NCI-H1092 (cell line): ENCODE measurements at places on chromosomes 1 and 21.
A peak's percentile ranks its signal among the peaks of the same experiment; 100 is the strongest.

DNA sequence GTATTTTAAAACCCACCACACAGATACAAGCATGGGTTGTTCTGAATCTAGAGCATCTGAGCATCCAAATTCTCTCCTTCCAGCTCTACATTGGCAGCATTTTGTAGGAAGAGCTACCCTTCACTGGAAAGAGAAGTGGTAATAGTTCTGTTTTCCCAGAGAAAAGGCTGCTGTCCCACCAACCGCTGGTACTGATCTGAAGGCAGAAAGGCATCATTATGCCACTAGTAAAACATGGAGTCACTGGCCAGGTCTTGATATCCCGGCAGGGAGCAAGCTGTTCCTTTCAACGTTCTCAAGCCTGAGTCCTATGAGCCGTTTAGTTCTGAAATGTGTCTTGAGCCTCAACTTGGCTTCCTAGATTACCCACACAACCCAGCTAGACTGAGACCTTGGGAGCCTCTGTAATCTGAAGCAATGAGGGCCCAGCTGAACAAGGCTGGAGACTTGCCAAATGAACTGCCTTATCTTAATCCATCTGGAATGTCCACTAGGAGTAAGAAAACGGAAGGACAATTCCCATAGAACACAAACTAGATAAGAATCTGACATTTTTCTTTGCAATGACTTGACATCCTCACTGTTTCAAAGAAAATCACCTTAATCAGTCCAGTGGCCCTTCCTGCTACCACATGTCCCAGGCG is 116.8 kb downstream of the KCNH1 start:
- no peak for DNase-seq

DNA sequence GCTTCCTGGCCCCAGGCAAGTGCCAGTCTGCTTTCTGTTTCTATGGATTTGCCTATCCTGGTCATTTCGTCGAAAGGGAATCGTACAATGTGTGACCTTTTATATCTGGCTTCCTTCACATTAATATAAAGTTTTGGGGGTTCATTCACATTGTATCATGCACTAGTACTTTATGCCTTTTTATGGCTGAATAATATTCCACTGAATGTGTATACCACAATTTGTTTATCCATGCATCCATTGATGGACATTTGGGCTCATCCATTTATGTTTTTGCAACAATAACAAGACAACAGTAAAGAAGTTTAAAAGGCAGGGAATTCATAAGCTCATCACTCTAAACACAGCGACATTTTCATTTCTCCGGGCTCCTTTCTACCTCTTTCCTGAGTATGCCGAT is 50.6 kb downstream of the SPSB1 start:
- no peak for DNase-seq

- no peak for DNase-seq
These were observed 82.4 kb downstream of the CAMK2N1 start for GRCh38 chr1:20403423-20404145.

DNA sequence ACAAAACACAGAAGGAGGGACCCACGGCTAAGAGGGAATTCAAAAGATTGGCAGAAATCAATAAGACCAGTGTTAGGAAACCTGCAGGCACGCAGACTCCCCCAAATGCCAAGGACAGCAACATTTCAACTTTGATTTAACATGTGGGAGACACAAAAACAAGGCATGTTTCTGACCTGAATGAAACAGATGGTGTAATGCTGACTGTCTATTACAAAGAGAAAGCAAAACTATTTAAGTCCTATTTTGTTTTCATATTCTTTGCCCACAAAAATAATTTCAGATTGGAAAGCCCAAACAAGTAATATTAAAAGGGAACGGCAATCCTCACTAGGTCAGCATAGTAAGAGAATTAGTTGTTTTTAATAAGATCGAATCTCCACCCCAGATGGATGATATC is 107.9 kb downstream of the S1PR1 start:
- DNase-seq: no peak

- DNase-seq: no peak
These were observed 50.9 kb downstream of the DHX9 start for GRCh38 chr1:182889997-182890396.

GRCh38 chr1:153493343-153493960 is 33.0 kb upstream of the S100A7 start:
- DNase-seq: no peak

- DNase-seq: no peak
These were observed 1355.8 kb upstream of the PRMT6 start for GRCh38 chr1:105700723-105701122.

DNA sequence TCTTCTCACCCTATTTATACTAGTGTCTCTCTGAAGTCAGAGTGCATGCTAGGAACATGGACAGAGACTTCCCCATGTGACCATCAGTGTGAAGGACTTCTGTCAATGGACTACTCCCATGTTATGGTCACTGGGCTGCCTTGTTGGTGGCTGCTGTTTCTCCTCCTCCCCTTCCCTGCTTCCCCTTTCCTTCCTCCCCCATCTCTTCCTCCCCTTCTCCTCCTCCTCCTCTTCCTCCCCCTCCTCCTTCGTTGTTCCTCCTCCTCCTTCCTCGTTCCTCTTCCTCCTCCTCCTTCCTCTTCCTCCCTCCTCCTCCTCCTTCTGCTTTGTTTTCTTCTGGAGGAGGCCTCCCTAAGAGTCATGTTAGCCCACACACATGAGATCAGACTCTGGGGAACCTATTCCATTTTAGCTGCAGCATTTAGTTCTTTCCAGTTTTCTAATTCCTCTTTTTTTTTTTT is 35.8 kb downstream of the IER5 start:
- DNase-seq: no peak

- DNase-seq: no peak
These were observed 32.7 kb downstream of the TM2D1 start for GRCh38 chr1:61692155-61692800.

DNA sequence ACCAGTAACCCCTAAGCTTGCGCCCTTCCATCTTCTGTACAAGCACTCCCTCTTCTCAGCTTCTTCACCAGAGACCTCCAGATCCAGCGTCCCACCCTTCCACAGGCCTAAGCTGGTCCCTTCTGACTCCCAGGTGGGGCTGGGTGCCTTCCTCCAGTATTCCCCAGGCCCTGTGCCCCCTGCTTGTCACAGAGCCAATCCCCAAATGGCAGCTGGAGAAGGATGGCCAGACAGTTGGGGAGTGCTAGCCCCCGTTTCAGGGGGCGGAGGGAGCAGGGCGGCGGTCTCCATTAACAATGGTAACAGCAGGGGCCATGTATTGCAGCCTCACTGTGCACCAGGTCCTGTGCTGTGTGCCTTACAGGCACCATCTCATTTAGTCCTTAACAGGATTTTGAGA is 85.7 kb downstream of the KCNN3 start:
- no peak for DNase-seq

DNA sequence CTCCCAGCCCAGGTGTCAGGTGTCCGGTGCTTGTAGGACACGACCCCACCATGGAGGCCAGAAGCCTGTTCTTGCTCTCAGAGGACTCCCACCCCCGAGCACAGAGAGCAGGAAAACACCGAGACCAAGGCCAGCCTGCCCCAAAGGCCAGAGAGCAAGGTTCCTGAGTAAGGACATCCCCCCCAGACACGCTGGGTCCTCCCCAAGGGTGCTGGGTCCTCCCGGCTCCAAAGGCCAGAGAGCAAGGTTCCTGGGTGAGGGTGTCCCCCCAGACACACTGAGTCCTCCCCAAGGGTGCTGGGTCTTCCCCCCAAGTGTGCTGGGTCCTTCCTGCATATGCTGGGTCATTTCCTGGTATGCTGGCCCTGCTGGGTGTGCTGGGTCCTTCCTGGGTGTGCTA is 40.0 kb downstream of the MEGF6 start:
- no peak for DNase-seq

DNA sequence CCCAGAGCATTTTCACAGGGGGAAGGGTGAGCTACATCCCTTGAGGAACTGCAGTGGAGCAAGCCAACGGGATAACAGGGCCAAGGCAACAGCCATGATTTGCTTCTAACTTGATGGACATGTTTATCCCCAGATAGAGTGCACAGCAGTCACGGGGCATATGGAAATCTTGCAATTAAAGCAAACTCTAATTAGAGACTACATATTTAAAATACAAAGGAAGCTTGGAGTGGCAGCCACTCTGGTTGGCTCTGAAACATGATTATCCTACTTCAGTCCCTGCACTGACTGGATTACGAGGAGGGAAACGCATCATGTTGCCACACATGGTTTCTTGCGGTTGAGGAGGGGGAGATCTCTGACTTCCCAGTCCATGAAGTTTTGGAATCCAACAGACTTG is 60.8 kb downstream of the BEND5 start:
- no peak for DNase-seq

- DNase-seq: peak; percentile 69
These were observed 120.4 kb upstream of the GREM2 start for GRCh38 chr1:240732390-240732789.

- DNase-seq: no peak
These were observed 33.9 kb downstream of the FAAP20 start for GRCh38 chr1:2160451-2161300.

GRCh38 chr1:28045777-28046176 is 42.6 kb downstream of the EYA3 start:
- DNase-seq: no peak

DNA sequence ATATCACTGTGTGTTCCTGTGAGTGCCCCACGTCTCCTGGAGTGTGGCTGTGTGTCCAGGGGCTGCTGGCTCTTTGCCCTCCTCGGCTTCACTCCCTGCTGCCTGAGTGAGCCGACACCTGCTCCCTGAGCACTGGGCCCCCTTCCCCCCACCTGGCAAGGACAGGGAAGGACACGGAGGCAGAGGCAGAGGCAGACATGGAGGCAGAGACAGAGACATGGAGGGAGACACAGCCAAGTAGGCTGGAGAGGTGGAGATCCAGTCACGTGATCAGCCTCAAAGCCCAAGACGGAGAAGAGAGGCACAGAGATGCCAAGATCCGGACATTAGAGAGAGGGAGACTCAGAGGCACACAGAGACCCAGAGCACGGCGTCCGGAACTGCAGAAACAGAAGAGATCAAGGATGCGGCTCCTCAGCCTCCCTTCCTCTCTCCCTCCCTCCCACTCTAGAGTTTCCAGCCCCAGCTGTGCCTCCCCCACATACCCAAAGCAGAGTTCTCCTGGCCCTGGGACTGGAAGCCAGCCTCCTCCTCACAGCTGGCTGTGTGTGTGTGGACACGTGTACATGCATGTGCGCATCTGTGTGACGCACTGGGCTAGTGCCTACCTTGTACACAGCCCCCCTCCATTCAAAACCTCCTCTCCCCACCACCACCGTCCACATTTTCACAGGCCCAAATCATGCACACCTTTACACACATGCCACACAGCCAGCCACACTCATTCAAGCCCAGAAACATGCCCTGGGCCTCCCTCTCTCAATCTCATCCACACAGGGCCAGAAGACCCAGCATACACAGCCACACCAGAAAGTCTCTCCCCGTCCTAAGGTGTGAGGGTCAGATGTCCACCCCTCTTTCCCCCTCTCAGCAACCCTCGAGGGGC is 39.1 kb upstream of the WASF2 start:
- peak; percentile 71 for DNase-seq

DNA sequence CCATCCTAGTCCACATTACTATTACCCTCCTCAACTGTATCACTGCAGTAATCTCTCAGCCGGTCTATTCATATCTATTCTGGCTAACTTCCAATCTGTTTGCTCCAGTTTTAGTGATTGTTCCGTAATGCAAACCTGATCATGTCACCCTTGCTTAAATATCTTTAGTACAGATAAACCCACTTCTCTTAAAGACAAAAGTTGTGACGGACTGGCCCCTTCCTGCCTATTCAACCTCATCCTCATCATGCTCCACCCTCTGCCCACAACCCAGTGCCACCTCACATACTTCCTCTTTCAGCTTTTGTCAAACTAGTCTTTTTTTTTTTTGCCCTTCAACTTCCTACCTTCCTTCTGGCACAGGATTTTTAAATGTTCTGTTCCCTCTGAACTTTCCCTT is 2.8 kb upstream of the C1orf162 start:
- no peak for DNase-seq

DNA sequence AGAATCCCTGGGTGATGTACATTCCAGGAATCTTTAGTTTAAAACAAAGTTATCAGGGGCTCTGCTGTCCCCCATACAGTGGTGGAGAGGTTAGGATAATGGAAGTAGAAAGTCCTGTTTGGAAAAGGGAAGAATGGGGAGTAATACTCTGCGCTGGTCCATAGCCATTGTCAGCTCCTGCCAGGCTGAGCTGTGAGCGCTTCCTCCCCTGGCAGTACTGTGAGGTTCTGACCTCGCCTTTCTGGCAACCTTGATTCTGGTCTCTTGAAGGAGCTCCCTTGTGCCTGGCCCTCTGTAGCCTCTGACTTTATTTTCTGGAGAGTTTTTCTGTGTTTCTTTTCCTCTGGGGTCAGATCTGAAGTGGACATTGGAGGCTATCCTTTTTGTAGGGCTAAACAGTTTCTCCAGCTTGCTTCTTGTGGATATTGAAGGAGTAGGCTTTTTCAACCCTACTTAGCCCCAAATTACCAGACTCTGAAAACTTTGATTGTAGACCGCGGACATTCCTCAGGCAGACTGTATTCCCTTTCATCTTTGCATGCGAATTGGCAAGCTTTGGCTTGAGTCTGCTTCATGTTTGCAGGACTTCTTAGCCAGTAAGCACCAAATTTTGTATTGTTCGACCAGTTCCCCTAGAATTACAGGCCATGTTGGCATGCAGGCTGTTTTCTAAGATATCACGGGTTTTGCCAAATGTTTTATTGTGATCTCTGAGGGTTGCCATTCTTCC is 13.8 kb downstream of the UBE4B start:
- no peak for DNase-seq

GRCh38 chr1:91732291-91733107 is 153.5 kb downstream of the TGFBR3 start:
- DNase-seq: no peak

DNA sequence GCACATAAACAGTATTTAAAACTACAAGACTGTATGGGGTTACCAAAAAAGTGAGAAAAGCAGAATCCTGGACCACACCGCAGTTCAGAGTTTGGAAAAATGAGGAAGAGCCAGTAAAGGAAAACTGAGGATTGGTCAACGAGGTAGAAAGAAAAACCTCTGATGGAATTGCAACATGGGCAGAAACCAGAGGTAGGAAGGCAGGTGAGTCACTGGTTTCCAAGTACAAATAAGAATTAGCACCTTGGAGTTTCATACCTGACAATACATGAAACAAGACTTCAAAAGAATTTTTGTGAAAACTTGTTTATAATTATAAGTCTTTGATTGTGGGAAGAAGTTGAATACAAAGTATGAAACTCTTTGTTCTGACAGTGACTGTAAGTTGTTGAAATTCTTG is 533.7 kb upstream of the DAB1 start:
- no peak for DNase-seq

GRCh38 chr1:5151511-5151910 is 497.1 kb downstream of the AJAP1 start:
- DNase-seq: no peak

- DNase-seq: no peak
These were observed 77.7 kb downstream of the CAPZB start for GRCh38 chr1:19407494-19408096.

- no peak for DNase-seq
These were observed 12.5 kb upstream of the KIF26B start for GRCh38 chr1:245142171-245142798.

DNA sequence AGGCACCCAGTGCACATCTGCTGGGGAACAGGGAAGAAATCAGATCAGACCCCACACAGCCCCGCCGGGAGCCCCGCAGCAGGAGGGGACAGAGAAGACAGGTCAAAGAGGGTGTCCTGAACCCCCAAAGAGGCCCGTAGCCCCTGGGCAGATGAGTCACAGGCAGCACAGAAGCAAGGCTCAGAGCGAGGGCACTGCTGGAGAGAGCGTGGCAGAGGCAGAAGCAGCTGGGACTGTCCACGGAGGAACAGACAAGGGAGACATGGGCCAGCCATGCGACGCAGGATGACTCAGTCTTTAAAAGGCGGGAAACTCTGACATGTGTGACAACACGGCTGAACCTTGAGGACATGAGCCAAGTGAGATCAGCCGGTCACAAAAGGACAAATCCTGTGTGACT is 14.5 kb upstream of the PRDM16 start:
- DNase-seq: no peak
